H1 (cell line): ENCODE measurements at places on chromosomes 6 and 20. TPM values are rescaled to one million over a fixed set of nuclear protein-coding genes. Genes with fewer than 3 reads are reported as not detected.

- no peak overlapping the region for H3K27ac ChIP-seq
- H3K4me3 ChIP-seq = no peak overlapping the region
- no peaks in the 10 kb centered on the region for H3K4me1 ChIP-seq
- no peaks in the 10 kb centered on the region for H3K36me3 ChIP-seq
- no peak for DNase-seq
- no peaks in the 10 kb centered on the region for H3K27me3 ChIP-seq
Observed at GRCh38 chr6:56188429-56188828, 59.0 kb downstream of the COL21A1 start.

DNA sequence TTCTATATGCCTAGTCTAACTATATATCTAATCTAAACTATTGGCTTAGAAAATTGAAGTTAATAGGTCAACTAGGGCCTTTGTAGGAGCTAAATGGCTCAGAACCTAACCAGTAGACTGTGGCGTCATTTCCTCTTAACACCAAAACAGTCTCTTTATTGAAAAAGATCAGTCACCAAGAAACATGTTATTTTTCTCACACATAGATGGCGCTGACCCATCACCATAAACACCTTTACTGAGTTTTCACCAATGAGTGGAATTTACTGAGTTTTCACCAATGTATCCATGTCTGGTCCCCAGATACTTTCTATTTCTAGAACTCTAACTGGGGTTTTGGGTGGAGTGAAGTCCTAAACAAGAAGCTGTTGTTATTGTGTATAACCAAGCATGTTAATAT lies 636.0 kb downstream of the BCKDHB start:
- H3K4me1 ChIP-seq = no peaks in the 10 kb centered on the region
- H3K27me3 ChIP-seq = no peaks in the 10 kb centered on the region
- no peak overlapping the region for H3K4me3 ChIP-seq
- DNase-seq = no peak

DNA sequence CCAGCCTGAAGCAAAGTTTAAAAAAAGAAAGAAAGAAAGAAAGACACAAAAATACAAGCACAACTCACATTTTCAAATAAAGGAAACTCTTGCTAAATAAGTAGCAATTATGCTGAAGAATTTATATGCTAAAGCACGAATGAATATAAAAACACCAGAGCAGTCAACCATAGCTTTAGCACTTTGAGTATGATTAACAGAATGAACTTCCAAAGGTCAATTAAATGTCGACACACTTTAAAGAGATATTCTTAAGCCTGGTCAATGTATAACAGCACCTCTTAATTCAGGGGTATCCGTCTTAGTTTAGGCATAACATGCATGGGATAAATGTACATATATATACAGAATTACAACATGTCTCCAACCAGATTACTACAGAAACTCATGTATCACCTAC lies 125.9 kb downstream of the OGFRL1 start:
- H3K4me3 ChIP-seq = no peak overlapping the region
- H3K27me3 ChIP-seq = peaks cover 4% of the 10 kb centered on the region
- H3K27ac ChIP-seq = no peak overlapping the region
- no peaks in the 10 kb centered on the region for H3K36me3 ChIP-seq

GRCh38 chr6:37127961-37128862 lies 41.7 kb upstream of the PIM1 start:
- no peak for DNase-seq
- H3K4me1 ChIP-seq = peaks cover 35% of the 10 kb centered on the region
- peak overlapping the region; percentile 60; the same call in 1 of the 2 replicates for H3K27ac ChIP-seq
- H3K36me3 ChIP-seq = no peaks in the 10 kb centered on the region
- H3K4me3 ChIP-seq = no peak overlapping the region

DNA sequence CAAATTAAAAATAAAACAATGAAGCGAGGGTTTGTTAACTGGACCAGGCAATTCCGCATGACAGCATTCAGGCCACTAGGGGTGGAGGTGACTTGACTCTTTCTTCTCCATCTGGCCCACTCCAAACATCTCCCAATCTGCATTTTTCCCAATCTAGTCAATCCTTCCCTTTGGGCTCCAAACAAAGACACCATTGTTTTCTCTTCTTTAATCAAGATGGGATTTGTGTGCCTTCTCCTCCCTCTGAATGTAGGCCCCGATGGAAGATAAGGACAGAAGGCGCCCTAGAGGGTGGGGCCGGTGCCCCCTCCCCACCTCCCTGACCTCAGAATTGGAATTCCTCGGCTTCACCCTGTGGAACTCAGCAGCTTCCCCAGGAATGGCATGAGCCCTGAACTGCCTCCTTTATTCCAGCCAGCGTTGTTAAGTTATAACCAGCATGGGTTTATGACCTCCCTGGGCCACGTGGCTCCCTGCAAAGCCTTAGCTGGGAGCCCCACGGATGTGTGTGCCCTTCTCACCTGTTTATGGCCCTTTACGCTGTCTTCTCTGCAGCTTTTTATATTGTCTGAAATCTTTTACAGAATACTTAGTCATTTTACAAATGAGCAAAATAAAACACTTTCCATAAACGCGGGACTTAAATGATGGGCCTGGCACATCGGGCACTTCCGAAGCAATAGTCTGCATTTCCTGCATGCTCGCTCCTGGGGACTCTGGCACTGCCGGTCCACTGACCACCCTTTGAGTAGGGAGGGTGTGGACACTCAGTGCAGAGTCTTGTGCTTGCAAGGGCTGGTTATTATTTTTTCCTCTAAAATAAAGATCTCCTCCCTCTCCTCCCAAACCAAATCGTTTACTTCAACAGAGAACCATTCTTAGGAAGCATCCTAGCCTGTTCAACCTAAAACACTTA lies 24.5 kb downstream of the OVOL2 start:
- no peaks in the 10 kb centered on the region for H3K27me3 ChIP-seq
- H3K4me3 ChIP-seq = no peak overlapping the region
- no peaks in the 10 kb centered on the region for H3K36me3 ChIP-seq

DNA sequence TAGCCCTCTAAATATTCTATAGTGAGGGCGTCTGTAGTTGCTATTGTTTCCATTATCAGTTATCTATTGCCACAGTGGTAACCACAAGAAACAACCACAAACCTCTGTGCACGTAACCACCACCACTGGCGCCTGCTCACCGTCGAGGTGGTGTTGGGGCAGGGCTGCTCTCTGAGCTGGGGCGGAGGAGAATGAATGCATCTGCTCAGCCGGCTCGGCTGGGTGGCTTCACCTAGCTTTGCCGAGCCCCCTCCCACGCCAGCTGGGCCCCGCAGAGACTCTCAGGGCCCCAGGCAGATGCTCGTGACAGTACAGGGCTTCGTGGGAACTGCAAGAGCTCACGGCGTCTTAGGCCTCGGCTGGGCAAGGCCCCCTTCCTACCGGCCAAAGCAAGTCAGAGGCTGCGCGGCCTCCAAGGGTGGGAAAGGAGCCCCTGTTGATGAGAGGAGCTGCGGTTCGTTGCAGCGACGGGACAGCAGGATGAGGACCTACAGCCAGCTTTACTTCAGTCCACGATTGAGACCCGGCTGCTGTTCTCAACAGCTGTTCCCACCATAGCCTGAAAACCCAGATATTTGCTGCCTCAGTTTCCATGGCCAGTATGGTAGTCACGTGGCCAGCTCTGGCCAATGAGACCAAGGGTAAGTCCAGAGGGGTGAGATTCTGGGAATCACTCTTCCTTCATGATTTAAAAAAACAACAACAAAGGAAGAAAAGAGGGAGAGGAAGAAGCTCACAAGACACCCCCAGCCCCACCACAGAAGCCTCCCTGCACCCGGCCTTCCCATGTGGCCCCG lies 120.2 kb upstream of the AFDN start:
- H3K4me1 ChIP-seq = no peaks in the 10 kb centered on the region; the same call in 1 of the 2 replicates
- DNase-seq = no peak
- H3K27me3 ChIP-seq = no peaks in the 10 kb centered on the region
- no peak overlapping the region for H3K4me3 ChIP-seq
- no peaks in the 10 kb centered on the region for H3K36me3 ChIP-seq
- H3K27ac ChIP-seq = no peak overlapping the region

- no peak for DNase-seq
- no peaks in the 10 kb centered on the region for H3K27me3 ChIP-seq
- no peak overlapping the region for H3K27ac ChIP-seq
- H3K4me1 ChIP-seq = no peaks in the 10 kb centered on the region
Observed at GRCh38 chr20:25699914-25700313, 3.3 kb upstream of the ZNF337 start.

DNA sequence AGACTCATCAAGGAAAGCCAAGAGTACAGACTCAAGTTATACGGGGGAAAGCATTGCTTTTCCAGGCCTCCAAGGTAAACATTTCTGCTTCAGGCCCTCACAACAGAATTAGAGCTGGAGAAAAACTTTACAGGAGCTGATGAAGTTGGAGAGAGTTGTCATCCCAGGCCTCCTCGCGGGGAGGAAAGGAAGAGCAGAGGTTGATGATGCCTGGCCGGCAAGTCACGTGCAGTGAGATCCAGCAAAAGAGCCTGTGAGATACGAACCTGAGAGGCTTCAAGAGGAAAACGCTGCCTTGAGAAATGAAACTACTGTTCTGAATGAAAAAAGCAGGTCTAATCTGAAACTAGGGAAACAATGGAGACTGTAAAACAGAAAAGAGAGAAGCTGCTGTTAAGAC lies 122.9 kb downstream of the FAM120B start:
- no peak overlapping the region for H3K4me3 ChIP-seq
- no peaks in the 10 kb centered on the region for H3K36me3 ChIP-seq
- DNase-seq = no peak
- no peak overlapping the region for H3K27ac ChIP-seq
- peaks cover 6% of the 10 kb centered on the region; the same call in 1 of the 2 replicates for H3K4me1 ChIP-seq

GRCh38 chr6:34526241-34526972 lies 29.7 kb downstream of the SPDEF start:
- H3K36me3 ChIP-seq = no peaks in the 10 kb centered on the region; the same call in 1 of the 2 replicates
- H3K27ac ChIP-seq = no peak overlapping the region
- no peaks in the 10 kb centered on the region for H3K27me3 ChIP-seq
- peaks cover 3% of the 10 kb centered on the region for H3K4me1 ChIP-seq
- peak overlapping the region; percentile 12; the same call in 1 of the 2 replicates for H3K4me3 ChIP-seq

- H3K27ac ChIP-seq = no peak overlapping the region
- H3K4me1 ChIP-seq = no peaks in the 10 kb centered on the region
- no peaks in the 10 kb centered on the region for H3K27me3 ChIP-seq
- H3K4me3 ChIP-seq = no peak overlapping the region
Observed at GRCh38 chr6:94548201-94548600, 1029.1 kb upstream of the MANEA start.

DNA sequence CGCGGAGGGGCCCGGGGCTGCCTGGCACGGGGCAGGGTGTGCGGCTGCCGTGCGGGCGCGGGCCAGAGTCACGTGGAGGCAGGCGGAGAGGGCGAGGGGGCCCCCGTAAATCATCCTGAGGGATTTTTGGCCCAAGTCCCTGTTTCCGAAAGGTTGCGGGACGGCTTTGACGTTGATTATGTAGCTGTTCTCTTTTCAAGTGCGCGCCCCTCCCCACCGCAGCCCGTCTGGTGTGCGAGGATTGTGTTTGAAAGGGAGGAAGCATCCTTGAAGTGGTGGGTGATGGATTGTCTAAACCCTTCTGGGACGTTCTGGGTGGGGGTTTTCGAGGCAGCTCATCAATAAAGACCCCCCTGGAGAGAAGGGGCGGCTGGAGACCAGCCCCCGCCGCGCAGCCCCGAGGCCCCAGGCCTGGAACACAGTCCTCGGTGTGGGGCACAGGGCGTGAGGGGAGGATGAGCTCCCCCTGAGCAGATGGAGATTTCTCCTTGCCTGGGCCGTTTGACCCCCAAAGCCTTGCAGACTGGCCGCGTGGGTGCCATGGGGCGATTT lies 7.0 kb upstream of the FOXF2 start:
- peaks cover 37% of the 10 kb centered on the region for H3K4me1 ChIP-seq
- H3K4me3 ChIP-seq = peak overlapping the region; percentile 1; the same call in 1 of the 2 replicates
- no peaks in the 10 kb centered on the region for H3K36me3 ChIP-seq
- H3K27me3 ChIP-seq = peaks cover 100% of the 10 kb centered on the region
- H3K27ac ChIP-seq = no peak overlapping the region
- DNase-seq = peak; percentile 78

GRCh38 chr6:127952176-127952575 lies 51.3 kb upstream of the THEMIS start:
- no peak for DNase-seq
- H3K27ac ChIP-seq = no peak overlapping the region
- no peaks in the 10 kb centered on the region for H3K4me1 ChIP-seq
- no peak overlapping the region for H3K4me3 ChIP-seq
- H3K27me3 ChIP-seq = no peaks in the 10 kb centered on the region

GRCh38 chr6:150026976-150027805 lies 1.9 kb upstream of the RAET1L start:
- H3K4me1 ChIP-seq = peaks cover 3% of the 10 kb centered on the region
- no peak overlapping the region for H3K4me3 ChIP-seq
- no peak overlapping the region for H3K27ac ChIP-seq

DNA sequence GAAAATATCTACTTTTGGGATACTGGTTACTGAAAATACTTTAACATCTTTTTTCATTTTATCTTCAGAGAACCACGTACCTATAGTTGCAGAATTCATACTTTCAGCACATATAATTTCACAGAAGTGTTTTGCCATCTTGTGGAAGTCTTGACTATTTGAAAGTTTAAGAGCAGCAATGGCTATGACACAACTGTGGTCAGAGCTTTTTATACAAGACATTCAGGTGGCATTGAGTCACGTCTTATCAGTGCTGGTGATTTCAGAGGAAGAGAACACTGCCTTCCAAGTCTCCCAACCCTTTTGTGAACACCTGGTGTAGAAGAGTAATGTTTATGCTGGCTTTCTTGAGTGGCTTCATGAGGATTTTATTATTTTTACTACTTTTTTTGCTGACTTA lies 171.6 kb downstream of the ARID1B start:
- no peaks in the 10 kb centered on the region for H3K36me3 ChIP-seq
- no peaks in the 10 kb centered on the region for H3K27me3 ChIP-seq
- H3K4me1 ChIP-seq = peaks cover 23% of the 10 kb centered on the region
- H3K27ac ChIP-seq = no peak overlapping the region
- no peak overlapping the region for H3K4me3 ChIP-seq

GRCh38 chr6:35295036-35295435 lies 2.6 kb upstream of the DEF6 start:
- H3K27me3 ChIP-seq = no peaks in the 10 kb centered on the region
- H3K36me3 ChIP-seq = 0 out of 2 replicates have a peak, but pooled peaks cover 2% of the 10 kb centered on the region
- DNase-seq = no peak
- no peak overlapping the region for H3K4me3 ChIP-seq

DNA sequence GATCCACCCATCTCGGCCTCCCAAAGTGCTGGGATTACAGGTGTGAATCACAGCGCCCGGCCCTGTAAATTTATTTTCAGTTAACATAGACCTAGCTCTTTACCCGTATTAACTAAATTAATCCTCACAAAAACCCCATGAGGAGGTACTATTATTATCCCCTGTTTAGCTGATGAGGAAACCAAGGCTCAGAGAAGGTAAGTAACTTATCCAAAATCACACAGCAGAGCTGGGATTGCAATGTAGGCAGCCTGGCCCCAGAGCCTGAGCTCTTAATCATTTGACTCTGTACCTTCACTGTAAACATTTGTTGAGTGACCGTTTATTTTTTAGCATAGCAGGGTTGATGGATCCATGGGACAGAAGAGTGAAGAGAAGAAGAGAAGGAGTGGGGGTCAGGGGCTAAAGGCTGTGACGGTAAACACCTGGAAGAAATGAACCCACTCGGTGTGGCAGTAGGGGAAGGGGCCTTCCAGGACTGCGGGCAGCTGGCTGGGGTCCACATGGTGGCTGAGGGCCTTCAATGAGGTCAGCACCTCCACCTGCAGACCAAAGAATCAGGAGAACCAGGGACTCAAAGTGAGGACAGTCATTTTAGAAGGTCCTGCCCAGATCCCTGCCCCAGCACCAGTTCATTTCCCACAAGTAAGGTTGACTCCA lies 35.2 kb downstream of the KIAA1755 start:
- DNase-seq = no peak
- H3K4me1 ChIP-seq = no peaks in the 10 kb centered on the region
- H3K36me3 ChIP-seq = no peaks in the 10 kb centered on the region
- H3K27ac ChIP-seq = no peak overlapping the region
- H3K4me3 ChIP-seq = no peak overlapping the region

TRIM31 gene
- not detected in 2 replicates for total RNA-seq

WFDC12 gene
- not detected in 2 replicates for total RNA-seq

PARD6B gene
- total RNA-seq = 27.3 and 34.1 TPM in 2 replicates

TMEM244 gene
- not detected in 2 replicates for total RNA-seq

FHL5 gene
- not detected in 2 replicates for total RNA-seq

FRK gene
- 0.19 and 0.24 TPM in 2 replicates for total RNA-seq
